Activated CD4-positive, alpha-beta memory T cell treated with anti-CD3 and anti-CD28 coated beads for 36 hours (primary cell): ENCODE measurements at places on chromosomes 2 and 18. TPM values are rescaled to one million over a fixed set of nuclear protein-coding genes. Genes with fewer than 3 reads are reported as not detected.

Gene LBH
- total RNA-seq, result 109 TPM

DNA sequence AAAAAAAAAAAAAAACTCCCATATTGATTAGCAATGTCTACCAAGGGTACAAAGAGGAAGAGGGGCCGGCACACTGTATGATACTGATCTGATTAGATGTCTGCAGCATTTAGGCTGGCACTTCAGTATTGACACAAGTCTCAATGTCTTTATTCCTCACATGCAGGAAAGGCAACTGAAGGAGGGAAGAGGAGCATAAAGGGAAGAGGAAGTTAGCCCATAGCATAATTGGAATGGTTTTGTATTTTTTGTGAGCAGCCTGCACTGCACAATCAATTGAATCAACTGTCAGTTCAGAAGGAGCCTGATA, 79.0 kb downstream of the DNER start:
- no peak overlapping the region for H3K27ac ChIP-seq
- peaks cover 11% of the 10 kb centered on the region for H3K27me3 ChIP-seq
- H3K4me1 ChIP-seq, result no peaks in the 10 kb centered on the region
- H3K36me3 ChIP-seq, result no peaks in the 10 kb centered on the region
- no peak overlapping the region for H3K4me3 ChIP-seq

GRCh38 chr2:20584045-20584398, 66.9 kb downstream of the HS1BP3 start:
- H3K27me3 ChIP-seq, result no peaks in the 10 kb centered on the region
- DNase-seq, result no peak
- H3K4me1 ChIP-seq, result peaks cover 10% of the 10 kb centered on the region
- H3K36me3 ChIP-seq, result no peaks in the 10 kb centered on the region

- no peaks in the 10 kb centered on the region for H3K27me3 ChIP-seq
- no peaks in the 10 kb centered on the region for H3K4me1 ChIP-seq
- H3K27ac ChIP-seq, result no peak overlapping the region
- no peak overlapping the region for H3K4me3 ChIP-seq
Measured at GRCh38 chr18:43978174-43978573, 700.9 kb upstream of the SYT4 start.

- no peak for DNase-seq
- H3K27me3 ChIP-seq, result peaks cover 54% of the 10 kb centered on the region
- H3K4me3 ChIP-seq, result no peak overlapping the region
- peaks cover 24% of the 10 kb centered on the region for H3K4me1 ChIP-seq
- no peaks in the 10 kb centered on the region for H3K36me3 ChIP-seq
Measured at GRCh38 chr18:76489081-76489480, 6.0 kb downstream of the ZNF516 start.

Gene PRKAG3
- total RNA-seq, result not detected

DNA sequence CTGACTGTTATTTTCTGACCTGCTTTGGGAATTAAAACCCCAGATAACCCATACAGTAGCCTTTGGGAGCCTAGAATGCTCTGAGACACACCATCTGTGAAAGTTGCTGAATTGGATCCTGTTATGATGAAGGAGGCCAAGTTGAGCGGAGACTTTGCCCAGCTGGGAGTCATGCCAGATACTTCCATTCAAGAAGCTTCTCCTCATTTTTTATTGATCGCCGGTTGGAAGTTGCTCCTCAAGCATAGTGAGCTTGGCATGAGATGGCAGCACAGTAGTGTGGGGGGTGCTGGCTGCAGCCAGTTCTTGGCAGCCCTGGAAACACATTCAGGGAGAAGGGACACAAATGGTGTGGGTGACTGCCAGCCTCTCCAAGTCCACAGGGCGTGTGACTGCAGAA, 270.7 kb upstream of the NRP2 start:
- H3K4me1 ChIP-seq, result no peaks in the 10 kb centered on the region
- H3K27ac ChIP-seq, result no peak overlapping the region
- no peak overlapping the region for H3K4me3 ChIP-seq
- DNase-seq, result no peak

DNA sequence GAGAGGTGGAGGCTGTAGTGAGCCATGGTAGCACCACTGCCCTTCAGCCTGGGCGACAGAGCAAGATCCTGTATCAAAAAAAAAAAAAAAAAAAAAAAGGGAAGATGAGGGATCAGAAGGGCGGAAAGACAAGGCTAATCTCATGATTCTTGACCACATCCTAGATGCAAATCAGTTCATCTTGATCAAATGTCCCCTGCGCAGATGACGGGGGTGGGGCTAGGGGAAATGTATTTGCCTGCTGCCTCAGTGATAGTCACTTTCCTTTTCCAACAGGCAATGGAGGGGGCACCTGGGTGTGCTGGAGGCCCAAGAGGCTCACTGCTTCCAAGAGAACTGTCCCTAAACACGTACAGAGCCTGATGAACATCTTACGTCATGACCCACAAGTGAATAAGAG, 3.7 kb upstream of the EMILIN2 start:
- no peak overlapping the region for H3K4me3 ChIP-seq
- H3K36me3 ChIP-seq, result peaks cover 4% of the 10 kb centered on the region
- no peak overlapping the region for H3K27ac ChIP-seq
- peaks cover 9% of the 10 kb centered on the region for H3K27me3 ChIP-seq
- H3K4me1 ChIP-seq, result peaks cover 5% of the 10 kb centered on the region

Gene PPP1CB
- 256 TPM for total RNA-seq

Gene CFAP221
- total RNA-seq, result not detected

Gene CNDP1
- total RNA-seq, result not detected

Gene SP5
- total RNA-seq, result not detected

Gene SLC14A1
- 0.80 TPM for total RNA-seq

DNA sequence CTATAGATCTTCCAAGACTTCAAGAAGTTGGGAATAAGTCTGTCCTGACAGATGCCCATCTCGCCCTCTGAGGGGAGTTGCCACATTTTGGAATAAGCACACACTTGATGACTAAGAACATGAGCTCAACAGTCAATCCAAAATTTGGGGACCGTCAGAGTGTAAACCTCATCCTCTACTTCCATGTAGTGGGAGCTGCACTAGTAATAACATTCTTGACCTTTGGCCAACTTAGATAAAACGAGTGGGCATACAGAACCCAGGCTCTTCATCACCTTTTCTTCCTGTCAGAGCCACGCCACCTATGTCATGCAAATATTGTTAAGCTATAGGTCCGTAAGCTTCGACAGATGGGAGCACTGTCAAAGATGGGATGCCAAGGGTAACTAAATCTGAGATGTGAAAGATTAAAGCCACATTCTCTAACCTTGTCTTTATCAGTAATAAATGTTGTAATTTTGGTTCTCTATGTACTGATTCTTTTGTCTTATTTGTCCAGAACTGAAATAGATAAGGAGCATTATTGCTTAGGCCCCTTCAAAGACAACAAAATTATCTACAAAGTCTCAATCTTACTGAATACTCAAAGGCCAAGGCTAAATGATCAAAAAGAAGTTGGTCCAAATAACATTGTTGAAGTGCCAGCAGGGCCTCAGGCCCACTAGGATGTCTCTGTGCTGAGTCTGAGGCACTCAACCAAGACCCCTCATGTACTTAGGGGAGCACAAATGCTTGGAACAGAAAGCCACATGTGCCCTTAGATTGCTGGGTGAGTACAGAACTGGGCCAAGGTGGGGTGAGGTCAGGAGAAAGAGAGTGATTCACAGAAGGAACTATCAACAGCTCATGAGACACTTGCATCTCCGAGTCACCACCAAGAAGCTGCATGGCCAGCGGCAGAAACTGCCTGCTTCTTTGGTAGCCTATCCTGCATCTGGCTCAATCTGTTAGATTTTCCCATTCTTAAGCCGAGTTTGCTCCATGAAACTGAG, 15.0 kb downstream of the CDH2 start:
- no peaks in the 10 kb centered on the region for H3K27me3 ChIP-seq
- no peaks in the 10 kb centered on the region for H3K4me1 ChIP-seq
- H3K27ac ChIP-seq, result no peak overlapping the region
- DNase-seq, result no peak
- H3K4me3 ChIP-seq, result no peak overlapping the region

GRCh38 chr2:168160897-168161296, 86.5 kb downstream of the STK39 start:
- H3K27me3 ChIP-seq, result no peaks in the 10 kb centered on the region
- DNase-seq, result no peak
- no peak overlapping the region for H3K4me3 ChIP-seq
- H3K4me1 ChIP-seq, result peaks cover 33% of the 10 kb centered on the region
- H3K36me3 ChIP-seq, result peaks cover 35% of the 10 kb centered on the region
- H3K27ac ChIP-seq, result no peak overlapping the region

GRCh38 chr18:56721031-56721430, 69.9 kb downstream of the WDR7 start:
- no peak overlapping the region for H3K4me3 ChIP-seq
- no peak for DNase-seq
- no peak overlapping the region for H3K27ac ChIP-seq

Gene NEB
- 0.05 TPM for total RNA-seq

GRCh38 chr2:205758500-205758899, 76.2 kb downstream of the NRP2 start:
- no peaks in the 10 kb centered on the region for H3K36me3 ChIP-seq
- no peak overlapping the region for H3K4me3 ChIP-seq
- H3K4me1 ChIP-seq, result no peaks in the 10 kb centered on the region
- H3K27me3 ChIP-seq, result peaks cover 5% of the 10 kb centered on the region

DNA sequence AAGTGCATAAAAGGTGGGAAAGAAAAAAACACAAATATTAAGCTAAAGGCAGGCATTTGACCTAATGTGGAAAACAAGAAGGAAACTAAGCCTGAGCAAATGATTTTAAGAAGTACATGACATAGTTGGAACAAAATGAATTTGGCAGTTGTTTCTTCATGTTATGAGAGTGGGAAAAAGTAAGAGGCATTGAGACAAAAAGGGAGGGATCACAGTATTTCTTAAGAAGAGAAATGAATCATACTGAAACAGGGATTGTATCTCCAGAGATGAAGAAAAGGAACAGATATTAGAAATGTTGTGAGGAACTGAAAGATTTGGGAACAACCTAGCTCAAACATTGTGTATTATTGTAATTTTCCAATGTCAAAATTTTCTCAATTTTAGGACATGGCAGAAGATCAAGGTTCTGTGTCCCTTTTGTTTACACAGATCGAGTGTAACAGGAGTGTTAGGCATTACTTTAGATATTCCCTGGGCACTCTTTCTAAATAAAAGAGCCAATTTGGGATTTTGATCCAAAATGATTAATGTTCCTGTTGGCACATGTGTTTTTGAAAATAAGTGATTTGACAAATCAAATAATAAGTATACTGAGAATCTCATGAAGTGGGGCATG, 98.6 kb downstream of the CALCRL start:
- H3K4me3 ChIP-seq, result no peak overlapping the region
- DNase-seq, result no peak
- H3K27me3 ChIP-seq, result no peaks in the 10 kb centered on the region
- H3K36me3 ChIP-seq, result no peaks in the 10 kb centered on the region
- H3K4me1 ChIP-seq, result no peaks in the 10 kb centered on the region
